ENCODE measurements at places on chromosomes 12 and 14. TPM values are rescaled to one million over a fixed set of nuclear protein-coding genes. Genes with fewer than 3 reads are reported as not detected.

GRCh38 chr14:68270342-68270741, 450.8 kb downstream of the RAD51B start:
- no peak for DNase-seq

DNA sequence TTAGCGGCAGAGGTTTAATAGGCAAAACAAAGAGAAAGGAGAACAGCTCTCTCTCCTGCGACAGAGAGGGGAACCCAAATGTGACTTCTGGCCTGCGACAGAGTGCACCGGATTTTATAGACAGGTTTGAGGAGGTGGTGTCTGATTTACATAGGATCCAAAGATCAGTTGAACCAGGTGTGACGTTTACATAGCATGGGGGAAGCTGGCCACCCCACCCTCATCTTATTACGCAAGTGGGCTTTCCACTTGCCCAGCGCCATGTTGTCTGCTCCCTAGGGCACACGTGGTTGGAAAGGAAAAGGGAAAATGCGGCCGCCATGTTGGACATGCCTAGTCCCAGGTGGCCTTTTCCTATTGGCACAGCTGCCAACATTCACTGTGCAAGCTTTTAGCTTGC, 17.4 kb downstream of the BCL2L14 start:
- no peak for DNase-seq

DNA sequence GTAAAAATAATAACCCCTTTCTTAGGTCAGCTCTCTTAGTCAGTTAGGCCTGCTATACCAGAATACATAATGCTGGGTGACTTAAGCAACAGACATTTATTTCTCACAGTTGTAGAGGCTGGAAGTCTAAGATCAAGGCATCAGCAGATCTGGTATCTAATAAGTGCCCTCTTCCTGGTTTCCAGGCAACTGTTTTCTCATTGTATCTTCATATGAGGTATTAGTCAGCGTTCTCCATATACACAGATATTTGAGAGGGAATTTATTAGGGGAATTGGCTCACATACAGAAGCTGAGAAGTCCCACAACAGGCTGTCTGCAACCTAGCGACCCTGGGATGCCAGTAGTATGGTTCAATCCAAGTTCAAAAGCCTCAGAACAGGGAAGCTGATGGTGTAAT, 896.0 kb downstream of the GALC start:
- no peak for DNase-seq

DNA sequence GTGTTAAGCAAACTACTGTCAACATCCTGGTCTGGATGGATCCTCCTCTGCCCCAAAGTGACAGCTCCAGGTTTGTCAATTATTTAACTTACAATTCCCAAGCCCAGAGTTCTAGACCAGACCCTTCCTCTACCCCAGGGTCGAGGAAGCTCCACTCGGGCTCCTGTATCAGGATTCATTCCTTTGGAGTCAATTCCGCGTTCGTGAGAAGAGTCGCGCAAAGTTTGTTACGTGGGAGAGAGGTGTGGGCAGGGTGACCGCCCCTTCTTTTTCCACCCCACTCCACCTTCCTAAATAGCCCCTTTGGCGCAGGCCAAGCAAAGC, 479 bp downstream of the SEL1L start:
- no peak for DNase-seq

- DNase-seq: no peak
These were observed 32.9 kb upstream of the IFT81 start for GRCh38 chr12:110091136-110091711.

- no peak for DNase-seq
These were observed 1276.3 kb downstream of the TMEM121 start for GRCh38 chr14:106802413-106803364.

DNA sequence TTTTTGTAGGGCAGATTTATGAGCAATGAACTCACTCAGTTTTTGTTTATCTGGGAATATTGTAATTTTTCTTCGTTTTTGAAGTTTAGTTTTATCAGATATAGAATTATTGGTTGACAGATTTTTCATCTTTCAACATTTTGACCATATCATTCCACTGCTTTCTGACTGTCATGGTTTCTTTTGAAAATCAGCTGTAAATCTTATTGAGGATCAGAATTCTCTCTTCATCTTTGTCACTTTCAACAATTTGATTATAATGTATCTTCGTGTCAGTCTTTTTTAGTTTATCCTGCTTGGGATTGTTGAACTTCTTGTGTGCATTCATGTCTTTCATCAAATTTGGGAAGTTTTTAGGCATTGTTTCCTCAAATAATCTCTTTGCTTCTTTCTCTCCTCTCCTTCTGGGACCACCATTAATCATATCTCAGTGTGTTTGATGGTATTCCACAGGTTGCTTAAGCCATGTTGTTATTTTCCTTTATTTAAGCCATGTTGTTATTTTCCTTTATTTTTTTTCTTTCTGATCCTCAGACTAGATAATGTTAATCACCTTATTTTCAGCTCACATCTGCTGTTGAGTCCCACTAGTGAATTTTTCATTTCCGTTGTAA, 229.7 kb upstream of the GARIN2 start:
- DNase-seq: no peak

- DNase-seq: no peak
These were observed 20.6 kb downstream of the NTS start for GRCh38 chr12:85894653-85895052.

- DNase-seq: no peak
These were observed 172.9 kb downstream of the CEP128 start for GRCh38 chr14:80768646-80769045.

DNA sequence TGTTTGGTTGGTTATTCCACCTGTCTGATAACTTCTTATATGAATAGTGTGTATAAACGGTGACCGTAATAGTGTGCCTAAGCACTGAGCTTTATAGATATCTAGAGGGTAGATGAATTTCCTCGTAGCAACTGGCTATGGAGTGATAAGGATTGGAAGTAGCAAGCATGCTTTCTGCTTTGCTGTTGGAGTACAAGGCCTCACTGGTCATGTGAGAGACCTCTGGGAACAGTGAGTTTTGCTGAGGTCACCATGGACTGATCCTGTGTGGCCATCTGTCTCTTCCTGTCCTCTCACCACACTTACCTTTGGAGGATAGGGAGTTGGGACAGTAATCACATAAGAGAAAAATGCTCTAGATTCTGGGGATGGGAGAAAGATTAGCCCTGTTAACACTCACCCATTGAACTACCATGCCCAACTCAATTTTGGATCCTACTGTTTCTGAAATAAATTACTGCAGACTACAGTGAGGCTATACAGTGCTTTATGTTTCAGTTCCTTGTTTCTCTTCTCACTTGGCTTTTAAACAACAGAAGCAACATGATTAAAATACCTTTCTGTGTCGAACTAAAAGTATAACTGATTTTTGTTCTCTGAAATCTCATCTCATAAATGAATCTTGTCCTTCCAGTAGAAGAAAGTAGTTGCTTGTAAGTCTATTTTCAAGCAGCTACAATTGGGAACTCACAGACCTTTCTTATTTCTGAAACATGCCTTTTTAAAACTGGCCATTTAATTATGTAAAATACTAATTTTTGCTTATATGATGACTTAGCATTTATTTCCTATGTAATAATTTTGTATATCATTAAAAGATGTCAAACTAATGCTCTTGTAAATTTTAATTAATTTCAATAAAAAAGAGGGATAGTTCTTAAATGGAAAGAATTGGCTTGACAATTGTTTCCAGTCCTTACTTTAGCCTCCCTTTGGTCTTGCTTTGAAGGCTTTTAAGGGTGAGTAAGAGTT, 8.3 kb downstream of the TMX1 start:
- no peak for DNase-seq

DNA sequence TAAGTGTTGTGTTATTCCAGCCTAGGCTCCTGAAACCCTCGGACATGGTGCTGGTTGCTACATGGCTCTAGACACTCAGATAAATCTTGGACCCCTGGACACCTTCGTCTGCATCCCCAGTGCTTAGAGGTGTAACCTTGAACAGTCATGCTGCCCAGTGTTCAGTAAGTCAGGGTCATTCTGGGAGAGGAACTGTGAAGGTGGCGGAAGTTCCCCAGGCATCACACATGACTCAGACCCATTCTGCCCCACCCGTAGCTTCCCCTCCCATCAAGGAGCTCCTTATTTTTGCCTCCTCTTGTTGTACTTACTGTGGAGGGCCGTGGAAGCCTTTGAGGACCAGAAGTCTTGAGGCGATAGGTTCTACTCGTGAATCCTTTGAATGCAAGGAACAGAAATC, 18.1 kb upstream of the SSPN start:
- no peak for DNase-seq

GRCh38 chr14:66993512-66993911, 195.7 kb upstream of the GARIN2 start:
- no peak for DNase-seq

DNA sequence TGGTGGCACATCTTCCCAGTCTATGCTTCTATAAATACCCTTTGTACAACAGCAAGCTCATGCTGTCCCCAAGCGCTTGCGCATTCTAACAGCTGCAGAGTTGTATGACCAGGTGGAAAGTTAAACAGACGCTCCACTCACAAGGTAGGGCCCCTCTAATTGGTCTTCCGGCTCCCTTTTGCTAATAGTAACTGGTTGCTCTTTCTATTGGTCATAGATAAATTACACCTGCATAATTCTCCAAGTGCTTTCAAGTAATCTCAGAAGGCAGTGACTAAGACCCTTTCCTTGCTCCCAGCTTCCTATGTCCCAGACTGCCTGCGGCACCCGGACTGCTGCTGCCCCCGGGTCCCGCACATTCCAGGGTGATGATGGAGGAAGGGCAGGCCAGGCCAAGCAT, 6.1 kb upstream of the TSPAN9 start:
- DNase-seq: no peak

Gene DPPA3
- not detected for total RNA-seq

Gene PRPH
- total RNA-seq: not detected

Gene APAF1
- 57.8 TPM for total RNA-seq

Gene CNPY2
- total RNA-seq: 33.5 TPM

Gene AHNAK2
- total RNA-seq: 45.6 TPM
